ENCODE measurements at places on chromosomes 16 and 17.

DNA sequence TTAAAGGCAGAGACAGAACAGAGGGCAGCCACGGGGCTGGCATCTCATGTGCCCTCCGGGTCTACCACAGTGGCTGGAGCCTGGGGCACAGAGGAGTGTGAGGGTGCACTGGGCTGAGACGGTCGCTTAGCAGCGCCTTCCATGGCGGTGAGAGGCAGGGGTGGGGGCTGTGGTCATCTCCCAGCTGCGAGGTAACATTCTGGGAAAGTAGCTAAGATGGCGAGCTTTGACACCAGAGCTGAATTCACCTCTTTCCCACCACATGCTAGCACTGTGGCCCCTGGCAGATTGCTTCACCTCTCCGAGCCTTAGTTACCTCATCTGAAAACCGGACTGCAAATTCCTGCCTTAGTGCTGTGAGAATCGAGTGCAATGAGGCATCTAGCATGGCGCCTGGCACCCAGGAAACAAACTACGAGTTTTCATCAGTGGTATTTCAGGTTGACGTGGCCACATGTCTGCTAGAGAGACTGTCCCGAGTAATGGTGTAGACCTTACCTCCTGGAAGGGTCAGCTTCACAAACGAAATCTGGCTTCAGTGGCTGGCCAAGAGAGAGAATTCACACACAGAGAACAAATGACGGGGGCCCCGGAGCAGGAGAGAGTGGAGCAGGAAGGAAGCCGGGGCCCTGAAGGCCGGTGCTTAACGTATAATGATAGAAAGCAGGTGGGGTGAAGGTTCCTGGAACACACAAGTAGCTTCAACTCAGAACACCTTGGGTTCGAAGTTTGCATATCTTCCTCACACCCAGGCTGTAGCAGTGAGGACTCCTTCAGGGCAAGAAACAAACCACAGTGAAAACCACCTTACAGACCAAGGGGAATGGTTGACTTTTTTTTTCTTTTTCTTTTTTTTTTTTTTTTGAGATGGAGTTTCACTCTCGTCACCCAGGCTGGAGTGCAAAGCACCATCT is 63.9 kb upstream of the RPH3AL start:
- no peak for DNase-seq

- no peak for DNase-seq
Observed at GRCh38 chr17:6915620-6916019, 80.2 kb upstream of the ALOX12 start.

DNA sequence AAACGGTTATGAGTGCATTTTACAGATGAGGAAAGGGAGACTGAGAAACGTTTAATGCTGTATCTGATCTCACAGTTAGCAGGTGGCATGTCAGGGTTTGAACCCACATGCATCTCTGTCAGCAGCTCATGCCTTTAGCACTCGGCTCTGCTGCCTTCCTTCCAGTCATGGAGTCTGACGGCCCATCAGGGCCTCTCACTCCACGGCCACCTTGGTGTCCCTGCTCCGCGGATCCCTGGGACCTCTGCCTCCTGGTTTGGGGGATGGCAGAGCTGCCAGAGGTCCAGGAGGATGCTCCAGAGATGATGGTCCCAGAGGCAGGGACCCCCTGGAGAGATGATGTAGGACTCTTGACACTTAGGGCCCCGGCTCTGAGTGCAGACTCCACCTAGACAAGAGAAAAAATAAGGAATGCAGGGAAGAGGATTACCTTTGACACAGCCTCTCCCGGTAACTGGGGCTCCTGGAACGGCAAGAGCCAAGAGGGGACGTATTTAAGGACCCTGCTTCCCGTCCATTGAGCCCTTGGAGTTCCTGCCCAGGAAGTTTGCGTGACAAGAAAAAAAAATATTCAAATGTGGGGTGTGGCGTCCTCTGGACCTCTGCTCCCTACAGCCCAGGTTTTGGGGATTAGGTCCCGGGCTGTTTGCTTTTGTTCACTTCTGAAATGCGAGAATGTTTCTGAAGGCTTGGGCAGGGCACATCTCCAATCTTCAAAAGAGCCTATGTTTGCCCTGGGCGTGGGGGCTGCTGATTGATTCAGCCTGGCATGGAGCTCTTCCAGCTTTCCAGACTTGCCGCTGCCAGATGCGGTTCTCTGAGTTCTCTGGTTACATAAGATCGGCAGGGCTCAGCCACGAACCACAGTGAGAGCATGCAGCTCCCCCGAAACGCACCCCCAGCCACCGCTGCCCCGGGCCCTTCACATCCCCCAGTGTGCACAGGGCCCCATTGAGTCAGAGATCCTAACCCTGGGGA is at the start of gene ALDH3A1:
ALDH3A1 (minus strand) TSS at position 470 of the 978 bp plus-strand sequence. CDS start 3,169 bp downstream, outside the sequence.
- no peak for DNase-seq

DNA sequence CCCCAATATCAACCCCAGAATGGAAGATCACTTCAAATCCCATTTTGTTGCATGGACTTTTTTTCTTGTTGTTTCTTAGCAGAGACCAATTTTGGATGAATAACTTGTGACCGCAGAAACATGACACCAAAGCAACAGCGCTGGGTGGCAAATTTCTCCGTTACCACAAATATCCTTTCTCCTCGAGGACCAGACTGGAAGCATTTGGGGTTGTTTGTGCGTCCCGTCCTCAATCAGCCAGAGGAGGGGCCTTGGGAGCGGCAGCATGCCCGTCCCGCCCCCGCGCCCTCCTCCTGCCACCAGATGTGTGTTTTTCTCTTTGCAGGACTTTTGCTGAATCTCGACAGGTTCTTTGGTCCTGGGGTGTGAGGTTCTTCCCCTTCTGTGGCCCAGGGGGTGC is 282.5 kb upstream of the FOXF1 start:
- DNase-seq, result no peak

- no peak for DNase-seq
Observed at GRCh38 chr17:9905902-9906301, 831 bp upstream of the RCVRN start.

DNA sequence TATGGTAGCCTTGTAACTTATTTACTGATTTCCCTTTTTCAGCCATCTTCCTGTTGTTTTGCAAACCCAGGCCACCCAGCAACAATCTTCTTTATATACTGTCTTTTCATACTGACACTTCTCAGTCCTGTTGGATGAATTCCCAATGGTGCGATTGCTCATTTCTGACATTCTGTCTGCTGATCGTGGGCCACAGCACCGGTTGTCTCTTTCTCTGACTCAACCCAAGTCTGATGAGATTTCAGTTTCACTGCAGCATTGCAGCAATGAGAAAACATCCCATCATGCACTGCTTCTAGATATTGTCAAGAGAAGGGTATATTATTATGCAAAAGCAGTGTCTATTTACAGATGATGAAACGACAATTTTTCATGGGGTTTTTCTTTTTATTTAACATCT is 349.2 kb upstream of the HSBP1 start:
- DNase-seq, result no peak

DNA sequence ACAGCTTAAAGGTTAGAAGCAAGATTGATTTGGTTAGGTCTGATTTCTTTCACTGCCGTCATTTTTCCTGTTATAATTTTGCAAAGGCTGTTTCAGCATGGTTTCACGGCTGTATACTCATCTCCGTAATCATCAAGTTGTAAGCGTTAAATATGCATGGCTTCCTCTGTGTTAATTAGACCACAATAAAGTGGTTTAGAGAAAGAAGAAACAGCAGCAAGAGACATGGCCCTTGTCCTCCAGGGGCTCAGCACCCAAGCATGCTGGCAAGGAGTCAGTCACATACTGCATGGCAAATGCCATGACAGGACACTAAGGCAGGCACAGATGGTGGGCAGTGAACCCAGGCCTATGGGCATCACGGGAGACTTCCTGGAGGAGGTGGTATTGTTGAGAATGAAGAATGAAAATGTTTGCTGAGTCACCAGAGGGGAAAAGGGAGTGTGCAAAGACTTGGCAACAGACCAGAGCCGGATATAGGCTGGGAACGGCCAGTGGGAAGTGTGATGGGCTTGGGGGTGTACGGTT is 61.4 kb upstream of the PLCG2 start:
- no peak for DNase-seq

DNA sequence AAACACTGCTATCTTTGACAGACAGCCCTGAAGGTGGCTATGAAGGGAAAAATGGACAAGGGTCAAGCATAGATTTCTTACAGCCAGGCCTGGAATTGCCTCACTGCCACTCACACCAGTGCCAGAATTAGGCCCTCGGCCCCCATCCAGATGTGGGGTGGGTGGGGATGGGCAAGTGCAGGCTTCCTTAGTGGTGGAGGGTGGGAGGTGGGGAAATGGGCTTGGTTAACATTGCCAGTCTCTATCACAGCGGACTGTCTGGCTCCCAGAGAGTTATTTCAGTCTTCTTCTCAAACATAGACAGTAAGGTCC is 24.9 kb downstream of the B9D1 start:
- DNase-seq, result no peak

GRCh38 chr16:56344518-56345405 is 80.6 kb downstream of the AMFR start:
- DNase-seq, result no peak

DNA sequence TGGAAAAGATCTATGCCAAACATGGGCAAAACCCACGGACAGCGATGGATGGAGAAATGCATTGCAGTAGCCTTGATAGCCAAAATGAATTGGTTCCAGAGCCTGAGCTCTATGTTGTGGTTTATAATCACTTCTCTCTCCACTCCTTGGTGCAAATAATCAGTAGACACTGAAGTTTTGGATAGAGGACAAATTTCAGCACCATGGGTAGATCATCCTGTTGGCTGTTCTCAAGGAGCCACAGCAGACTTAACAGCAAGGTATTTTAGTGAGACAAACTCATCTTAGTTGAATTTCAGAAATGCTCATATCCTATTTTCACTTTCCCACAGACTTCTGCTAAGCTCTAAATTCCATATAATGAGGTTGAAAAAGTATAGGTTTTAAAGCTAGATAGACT is 88.3 kb upstream of the CCL1 start:
- DNase-seq, result no peak

DNA sequence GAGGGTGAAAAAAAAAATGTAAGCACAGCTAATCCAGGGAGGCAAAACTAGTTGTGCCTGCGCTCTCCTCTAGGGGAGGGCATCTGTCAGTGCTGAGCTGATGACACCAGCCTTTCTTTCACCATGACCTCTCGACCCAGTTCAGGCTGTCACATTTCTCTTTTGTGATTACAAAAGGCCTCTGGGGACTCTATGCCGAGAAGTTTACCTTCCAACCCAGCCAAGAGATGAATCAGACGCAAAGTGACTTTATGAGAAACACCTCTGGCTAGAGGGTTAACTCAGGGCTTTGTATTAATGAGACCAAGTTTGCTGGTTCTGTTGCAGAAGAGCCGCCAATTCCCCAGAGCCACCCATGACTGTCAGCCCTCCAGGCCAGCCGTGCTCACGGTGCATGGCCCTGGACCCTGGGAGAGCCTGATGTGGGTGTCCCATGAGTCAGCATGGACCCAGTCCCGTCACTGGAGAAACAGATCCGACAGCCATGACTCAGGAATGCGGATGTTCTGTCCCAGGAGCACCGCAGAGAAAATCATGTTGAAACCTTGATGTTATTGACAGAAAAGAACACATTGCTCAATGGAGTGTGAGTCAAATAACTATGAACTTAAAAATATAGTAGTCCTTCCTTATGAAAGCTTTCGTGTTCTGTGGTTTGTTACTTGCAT is 437.2 kb downstream of the HS3ST3B1 start:
- peak; percentile 92 for DNase-seq

- DNase-seq, result no peak
Observed at GRCh38 chr17:41697122-41697962, 8.7 kb downstream of the EIF1 start.

DNA sequence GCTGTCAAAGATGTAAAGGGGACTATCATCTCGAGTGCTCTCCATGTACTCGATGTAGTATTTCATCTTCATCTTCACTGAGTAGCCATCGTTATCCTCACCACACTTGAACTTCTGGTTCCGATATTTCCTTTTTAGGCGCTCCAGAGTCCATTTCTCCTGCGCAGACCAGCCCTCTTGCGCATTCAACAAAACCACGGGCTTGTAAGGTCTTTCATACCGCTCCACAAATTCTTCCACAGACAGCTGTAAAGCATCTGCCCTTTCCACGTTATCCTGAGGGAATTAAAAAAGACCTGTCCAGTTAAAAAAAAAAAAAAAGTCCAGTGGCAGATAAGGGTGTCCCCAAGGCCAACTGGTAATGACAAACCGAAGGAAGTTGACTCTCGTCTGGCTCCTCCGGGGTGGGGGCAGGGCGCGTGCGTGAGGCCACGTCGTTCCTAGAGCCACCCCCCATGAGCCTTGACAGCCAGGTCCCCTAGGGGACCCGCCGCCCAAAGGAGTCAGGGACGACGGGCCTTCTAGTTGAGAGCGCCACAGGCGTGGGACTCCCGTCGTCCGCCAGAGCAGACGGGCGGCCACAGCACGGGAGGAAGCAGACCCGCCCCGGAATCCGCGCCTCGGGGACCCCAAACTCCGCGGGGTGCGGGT is 701 bp downstream of the JMJD6 start:
- DNase-seq, result no peak

DNA sequence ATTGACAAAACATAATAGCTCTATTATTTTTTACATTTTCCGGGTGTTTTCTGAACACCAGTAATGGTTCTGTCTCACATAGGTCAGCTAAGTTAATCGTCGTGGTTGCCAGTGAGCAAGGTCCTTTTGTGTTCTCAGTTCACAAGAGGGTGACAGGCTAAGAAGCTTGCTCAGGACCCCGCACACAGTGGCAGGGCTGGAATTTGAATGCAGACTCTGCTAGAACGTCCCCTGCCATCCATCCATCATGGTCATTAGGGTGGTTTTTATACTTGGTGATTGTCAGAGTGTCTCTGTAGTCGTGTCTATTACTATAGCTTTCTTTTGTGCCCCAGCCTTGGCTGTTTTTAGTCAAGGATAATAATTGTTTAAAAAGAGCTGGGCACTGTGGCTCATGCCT is 176.2 kb downstream of the SNX29 start:
- DNase-seq, result no peak

DNA sequence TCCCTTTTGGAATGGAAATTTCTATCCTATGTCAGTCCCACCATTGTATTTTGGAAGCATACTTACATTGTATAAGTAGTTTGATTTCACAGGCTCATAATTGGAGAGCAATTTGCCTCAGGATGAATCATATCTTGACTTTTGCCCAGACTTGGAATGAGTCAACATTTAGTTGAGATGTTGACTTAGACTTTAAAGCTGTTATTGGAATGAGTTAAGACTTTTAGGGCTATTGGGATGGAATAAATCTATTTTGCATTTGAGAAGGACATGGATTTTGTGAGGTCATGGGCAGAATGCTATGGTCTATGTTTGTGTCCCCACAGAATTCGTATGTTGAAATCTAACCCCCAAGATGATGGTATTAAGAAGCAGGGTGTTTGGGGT is 12.2 kb upstream of the ZNF594 start:
- DNase-seq, result no peak

DNA sequence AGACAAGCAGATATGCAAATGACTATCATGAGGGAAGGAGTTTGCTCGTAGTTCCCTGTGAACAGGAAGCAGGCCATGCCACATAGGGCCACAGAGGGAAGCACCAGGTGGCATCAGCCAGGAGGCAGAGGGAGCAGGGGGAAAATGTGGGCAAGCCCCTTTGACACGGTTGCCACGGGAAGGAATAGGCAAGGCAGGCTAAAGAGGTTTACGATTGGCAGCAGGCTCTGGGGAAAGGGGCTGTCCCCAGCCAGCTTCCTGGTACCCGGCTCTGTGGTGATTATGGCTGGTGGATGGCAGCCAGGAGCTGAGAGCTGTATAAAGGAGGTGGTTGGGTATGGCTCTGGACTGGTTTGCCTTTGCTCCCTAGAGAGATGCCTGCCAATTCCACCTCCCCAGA is 848 bp downstream of the CES3 start:
- no peak for DNase-seq

GRCh38 chr16:31365131-31365865 is 10.3 kb downstream of the ITGAX start:
- no peak for DNase-seq

GRCh38 chr17:10243883-10244844 is 45.8 kb upstream of the GAS7 start:
- DNase-seq, result no peak

GRCh38 chr17:64007838-64008282 is 9.7 kb downstream of the PRR29 start:
- no peak for DNase-seq

Data from GOT3 (cell line).